CD4-positive, alpha-beta T cell treated with Interleukin-15 for 4 hours (primary cell): ENCODE measurements at places on chromosomes 1 and 21.

GRCh38 chr1:175889848-175890247, 146.5 kb upstream of the TNR start:
- DNase-seq = no peak

DNA sequence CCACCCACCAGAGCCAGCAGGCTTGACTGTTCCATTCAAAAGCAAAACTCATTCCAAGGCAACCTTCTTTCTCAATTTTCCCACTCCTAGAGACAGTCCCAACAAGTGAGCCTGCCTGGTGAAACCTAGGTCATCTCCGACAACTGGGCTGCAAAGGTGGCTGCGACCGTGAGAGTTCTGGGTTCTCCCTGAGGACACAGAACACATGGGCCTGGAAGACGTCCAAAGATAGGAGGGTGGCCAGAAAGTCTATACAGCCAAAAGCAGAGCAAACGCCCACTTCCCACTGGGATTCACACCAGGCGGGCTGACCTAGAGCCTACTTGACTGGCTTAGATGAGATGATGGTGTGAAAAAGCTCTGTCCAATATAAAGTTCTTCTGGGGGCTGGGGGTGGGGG, 90.2 kb upstream of the GRIK3 start:
- no peak for DNase-seq

GRCh38 chr1:13536571-13536970, 22.8 kb upstream of the LRRC38 start:
- no peak for DNase-seq

DNA sequence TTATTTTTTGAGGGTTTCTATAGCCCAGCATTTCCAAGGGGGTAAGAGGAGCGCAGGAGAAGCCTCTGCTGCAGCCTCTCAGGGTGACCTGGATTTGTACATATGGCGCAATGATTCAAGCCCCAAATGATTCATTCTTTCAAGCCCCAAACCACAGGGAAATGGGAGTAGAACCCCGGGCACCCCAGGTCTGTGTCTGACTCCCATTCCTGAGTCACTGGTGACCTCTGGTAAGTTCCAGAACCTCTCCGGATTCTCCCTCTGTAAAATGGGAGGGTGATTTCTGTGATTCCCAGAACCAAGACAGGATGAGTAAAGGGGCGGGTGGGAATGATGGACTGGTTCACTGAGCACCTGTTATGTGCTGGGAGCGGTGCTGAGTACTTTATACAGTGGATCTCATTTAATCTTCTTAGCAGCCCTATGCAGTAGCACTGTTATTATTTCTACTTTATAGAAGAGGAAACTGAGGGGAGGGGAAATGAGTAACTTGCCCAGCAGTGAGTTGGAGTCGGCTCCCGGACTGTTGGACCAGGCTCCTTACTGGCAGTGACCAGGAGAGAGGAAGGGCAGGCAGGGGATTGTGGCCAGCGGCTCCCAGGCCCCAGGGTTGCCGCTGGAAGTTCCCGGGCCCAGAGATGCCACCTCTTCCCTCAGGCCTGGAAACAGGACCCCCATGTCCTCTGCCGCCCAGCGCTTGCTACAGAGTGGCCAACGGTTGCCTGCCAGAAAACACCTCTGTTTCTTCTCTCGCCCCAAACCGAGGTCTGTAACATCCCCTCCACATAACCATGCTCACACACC, 20.3 kb upstream of the SLC26A9 start:
- DNase-seq = no peak

DNA sequence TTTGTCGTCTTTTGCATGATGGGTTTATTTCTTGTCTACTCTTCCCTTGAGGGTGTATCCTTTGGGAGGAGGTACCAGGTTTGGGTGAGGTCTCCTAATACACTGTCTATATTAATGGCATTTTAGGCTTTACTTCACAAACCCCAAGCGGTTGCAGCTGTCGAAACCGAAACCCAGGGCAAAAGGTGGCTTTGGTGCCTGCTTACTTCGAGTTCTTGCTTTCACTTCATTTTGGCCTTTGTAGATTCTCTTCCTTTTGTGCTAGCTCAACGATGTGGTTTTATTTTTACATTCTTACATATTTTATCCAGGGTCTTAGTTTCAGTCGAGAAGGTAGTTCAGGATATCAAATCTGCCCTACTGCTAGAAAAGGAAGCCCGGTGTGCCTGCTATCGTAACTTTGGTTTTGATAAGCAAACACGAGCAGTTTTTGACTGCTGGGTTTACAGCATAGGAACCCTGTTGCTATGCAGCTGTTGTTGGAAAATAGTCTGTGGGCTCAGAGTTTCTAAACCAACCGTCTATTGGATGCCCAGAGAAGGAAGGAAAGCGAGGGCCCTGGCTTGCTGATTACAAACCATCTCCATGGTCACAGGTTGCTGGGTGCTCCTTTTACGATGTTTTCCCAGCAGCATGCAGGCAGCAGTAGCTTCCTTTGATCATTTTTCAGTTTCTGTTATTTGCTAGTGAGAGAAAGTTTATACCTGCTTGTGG, 9.8 kb upstream of the TSPAN2 start:
- DNase-seq = peak; percentile 93

GRCh38 chr1:203282720-203283542, 22.4 kb upstream of the BTG2 start:
- no peak for DNase-seq

GRCh38 chr21:28822486-28823335, 170.0 kb downstream of the LTN1 start:
- DNase-seq = no peak
